Caudate nucleus (tissue), 63 donors: ENCODE measurements at places on chromosomes 16 and 17.
A peak's percentile ranks its signal among the peaks of the same experiment; 100 is the strongest.

GRCh38 chr16:2827374-2827791 lies 2.7 kb upstream of the ZG16B start:
- no peak for DNase-seq

GRCh38 chr16:5479926-5480325 lies 382.3 kb upstream of the EEF2KMT start:
- DNase-seq, result no peak

- DNase-seq, result no peak
Measured at GRCh38 chr17:76635039-76635438, 8.5 kb downstream of the ST6GALNAC1 start.

- DNase-seq, result no peak
Measured at GRCh38 chr16:72639494-72639893, 408.4 kb downstream of the ZFHX3 start.

GRCh38 chr16:5977329-5977728 lies 879.7 kb upstream of the EEF2KMT start:
- no peak for DNase-seq

DNA sequence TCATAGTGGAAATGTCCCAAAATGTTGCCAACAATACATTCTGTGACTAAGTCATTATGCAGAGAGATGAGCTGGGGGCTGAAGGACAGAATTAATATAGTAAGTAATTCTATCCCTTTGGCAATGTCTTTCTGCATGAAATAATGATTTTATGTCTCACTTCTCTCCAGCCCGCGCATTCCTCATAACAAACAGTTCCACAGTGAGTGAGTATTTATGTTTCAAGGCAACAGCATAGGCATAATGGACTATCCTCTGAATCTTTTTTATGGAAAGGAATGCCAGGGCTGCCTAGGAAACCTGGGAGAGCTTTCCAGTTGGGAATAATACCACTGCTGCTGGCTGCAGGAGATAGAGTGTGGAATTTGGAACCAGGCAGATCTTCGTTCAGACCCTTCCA lies 477.7 kb downstream of the HS3ST4 start:
- no peak for DNase-seq

DNA sequence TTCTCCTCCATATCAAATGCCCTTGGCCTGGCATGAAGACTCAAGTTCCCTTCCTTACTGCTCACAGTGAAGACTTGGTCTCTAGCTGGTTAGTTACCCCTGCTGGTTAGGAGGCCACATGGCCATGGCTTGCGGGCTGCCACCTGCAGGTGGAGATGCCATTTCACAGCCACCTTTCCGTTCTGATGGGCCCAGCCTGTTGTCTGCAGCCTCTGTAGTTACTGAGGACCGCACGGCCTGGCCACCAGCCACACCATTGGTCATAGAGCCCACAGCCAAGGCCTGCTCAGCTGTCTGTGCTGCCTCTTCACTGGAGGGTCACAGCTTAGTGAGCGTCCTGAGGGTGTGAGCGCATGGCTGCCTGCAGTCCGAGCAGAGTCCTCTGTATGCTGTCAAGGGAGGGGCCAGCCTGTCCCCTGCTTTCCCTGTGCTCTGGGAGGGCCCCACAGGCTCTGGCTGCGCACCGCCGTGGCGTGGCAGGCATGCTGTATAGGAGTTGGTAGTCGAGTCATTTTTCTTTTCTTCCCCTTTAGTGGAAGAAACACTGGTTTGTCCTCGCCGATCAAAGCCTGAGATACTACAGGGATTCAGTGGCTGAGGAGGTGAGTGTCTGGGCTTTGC lies 59.2 kb downstream of the PLD6 start:
- no peak for DNase-seq

DNA sequence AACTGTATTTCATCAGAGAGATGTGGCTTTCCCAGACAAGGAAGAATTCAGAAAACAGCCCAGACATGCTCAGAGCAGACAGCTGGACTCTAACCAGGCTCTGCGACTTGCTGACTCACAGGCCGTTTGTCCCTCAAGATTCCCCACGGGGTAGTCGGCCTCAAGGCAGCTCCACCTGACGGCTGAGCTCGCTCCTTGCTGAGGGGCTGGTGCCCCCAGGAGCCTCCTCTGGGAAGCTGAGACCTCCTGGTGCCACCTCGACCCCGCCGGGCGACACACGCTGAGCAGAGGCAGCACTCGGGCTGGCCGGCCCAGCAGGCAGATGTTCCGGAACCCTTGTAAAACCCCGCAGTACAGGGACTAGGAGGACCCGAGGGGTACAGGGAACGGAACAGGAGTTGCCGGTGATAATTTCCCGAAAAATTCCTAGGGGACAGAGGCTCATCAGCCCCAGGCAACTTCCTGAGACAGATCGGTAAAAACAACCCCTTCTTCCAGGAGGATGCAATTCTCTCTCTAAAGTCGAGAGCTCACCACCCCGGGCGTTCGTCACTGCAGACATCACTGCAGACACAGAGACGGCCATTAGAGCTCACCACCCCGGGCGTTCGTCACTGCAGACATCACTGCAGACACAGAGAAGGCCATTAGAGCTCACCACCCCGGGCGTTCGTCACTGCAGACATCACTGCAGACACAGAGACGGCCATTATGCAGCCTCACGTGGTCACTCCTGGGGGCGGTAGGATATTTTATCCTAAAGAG lies 19.9 kb downstream of the RPH3AL start:
- DNase-seq, result peak; percentile 53

GRCh38 chr17:72342061-72342460 lies 221.2 kb downstream of the SOX9 start:
- no peak for DNase-seq

DNA sequence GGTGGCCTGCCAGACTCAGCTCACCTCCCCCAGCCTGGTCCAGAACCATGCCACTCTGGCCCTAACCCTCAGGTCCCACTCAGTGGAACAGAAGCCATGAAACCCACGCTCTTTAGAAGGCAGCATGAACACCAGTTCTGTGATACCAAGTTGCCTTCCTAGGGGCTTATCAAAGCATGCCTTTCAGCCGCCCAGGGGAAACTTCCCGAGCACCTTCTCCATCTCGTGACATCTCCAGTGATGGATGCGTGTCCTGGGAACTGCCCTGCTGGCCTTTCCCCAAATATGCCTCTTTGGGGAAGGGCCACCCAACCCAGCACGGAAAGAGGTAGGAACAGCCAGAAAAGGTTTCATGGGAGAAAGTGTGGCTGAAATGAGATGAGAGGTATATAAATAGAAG lies 8.3 kb downstream of the CCDC42 start:
- no peak for DNase-seq

- DNase-seq, result no peak
Measured at GRCh38 chr16:5333991-5334390, 236.4 kb upstream of the EEF2KMT start.

- DNase-seq, result no peak
Measured at GRCh38 chr17:81330884-81331245, 35.8 kb upstream of the SLC38A10 start.

GRCh38 chr16:74573622-74574021 lies 33.3 kb downstream of the GLG1 start:
- DNase-seq, result no peak

DNA sequence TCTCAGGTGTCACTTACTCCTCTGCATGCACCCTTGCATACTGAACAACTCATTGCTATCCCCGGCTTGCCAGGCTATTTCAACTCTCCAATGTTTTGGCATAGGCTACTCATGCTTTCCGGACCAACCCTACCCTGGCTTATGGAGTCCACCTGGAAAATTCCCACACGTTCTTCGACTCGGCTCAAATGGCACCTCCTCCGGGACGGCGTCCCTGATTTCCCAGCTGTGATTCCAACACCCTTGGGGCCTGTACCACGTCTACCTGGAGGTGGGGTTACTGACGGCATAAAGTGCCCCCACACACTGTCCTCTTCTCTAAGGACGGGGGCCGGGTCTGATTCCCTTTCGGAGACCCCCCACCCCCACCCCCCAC lies 498 bp downstream of the SMYD4 start:
- DNase-seq, result no peak

DNA sequence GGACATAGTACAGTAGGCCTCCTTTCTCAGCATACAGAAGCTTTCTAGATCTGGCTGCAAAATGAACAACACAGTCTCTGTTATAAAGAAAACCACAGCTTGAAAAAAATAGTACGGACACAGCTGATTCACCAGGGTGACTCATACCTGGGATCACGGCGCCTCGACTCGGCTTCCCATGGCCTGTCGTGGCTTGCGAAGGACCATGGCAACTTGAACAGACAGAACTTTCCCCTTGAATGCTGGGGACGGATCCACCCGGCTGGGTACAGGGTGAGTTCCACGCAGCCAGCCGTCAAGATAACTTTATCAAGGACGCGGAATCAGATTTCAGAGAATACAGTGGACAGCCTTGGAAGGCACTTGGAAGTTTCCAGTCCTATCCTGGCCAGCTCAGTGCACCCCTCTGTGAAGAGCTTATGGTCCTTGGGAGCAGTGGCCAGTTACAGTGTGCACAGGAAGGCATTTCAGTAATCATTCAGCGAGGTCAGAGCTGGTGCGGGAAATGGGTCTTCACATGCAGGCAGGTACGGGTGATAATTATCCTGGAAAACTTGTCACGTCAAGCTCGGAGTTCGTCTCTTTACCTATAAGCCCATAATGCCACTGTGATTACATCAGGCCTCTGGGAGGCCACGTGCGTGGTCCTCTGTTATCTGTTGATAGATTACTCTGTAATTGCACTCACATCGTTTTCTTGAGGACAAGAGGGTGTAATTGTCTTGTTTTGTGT lies 57.9 kb upstream of the MAF start:
- no peak for DNase-seq

DNA sequence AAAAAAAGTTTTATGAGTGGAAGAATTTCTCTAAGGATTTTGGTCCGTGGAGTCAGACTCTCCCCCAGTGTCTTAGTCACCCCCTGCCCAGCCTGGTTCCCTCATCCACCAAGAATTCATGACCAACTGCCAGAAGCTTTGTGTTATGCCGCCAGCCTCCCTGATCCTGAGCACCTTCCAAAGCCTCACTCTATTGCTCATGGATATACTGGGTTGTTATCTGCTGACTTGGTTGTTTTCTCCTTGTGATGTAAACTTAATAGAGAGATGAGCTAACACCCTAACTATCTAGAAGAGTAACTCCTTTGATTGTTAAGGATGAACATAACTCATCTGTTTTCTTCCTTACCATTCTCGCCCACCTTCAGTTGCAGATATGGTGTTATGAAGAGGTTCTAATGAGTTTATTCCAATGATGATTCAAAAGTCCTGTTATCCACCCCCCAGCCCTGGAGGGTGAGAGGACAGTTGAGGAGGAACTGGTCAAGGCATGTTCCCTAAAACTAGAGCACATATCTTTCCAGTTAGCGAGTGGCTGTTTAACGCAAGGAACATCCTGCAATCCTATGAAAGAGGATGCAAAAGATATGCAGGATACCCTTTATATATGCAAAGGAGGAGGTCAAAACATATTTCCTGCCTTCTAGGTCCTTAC lies 1.5 kb upstream of the PSMD3 start:
- DNase-seq, result no peak

DNA sequence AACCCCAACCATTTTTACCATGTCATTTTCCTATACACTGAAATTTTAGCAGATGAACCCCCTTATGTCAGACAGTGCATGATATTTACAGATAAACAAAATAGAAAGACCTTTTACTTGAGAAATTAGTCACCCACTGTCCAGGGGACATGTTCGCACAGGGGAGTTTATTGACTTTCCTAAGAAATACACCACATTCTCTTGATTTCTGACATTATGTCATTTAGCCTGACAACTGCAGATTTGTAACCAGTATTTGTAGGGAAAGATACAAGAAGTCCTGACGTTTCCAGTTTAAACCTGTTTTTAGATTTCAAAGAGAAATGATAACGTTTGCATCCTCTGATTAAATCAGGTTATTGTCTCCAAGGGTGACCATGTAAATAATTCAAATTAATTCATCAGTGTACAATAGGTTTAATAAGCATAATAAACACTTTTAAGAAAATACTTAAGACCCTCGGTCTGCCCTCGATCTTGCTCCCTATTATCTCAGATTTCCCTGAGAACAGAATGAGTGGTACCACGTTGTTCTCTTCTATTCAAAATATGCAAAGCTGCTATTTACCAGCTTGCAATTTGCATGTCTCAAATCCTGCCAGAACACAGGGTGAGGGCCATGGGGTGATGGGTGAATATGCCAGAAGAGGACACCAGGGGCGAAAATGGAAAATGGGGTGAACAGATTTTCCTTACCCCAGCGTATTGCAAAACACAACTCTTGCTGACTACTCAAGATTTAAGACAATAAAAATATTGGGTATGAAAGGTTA lies 2.1 kb upstream of the LYRM9 start:
- no peak for DNase-seq

GRCh38 chr17:3915995-3916696 lies at the start of gene P2RX1:
Gene P2RX1, minus strand, starts transcription at chr17:3916465. Its CDS starts 240 bp downstream, at chr17:3916225.
- no peak for DNase-seq

DNA sequence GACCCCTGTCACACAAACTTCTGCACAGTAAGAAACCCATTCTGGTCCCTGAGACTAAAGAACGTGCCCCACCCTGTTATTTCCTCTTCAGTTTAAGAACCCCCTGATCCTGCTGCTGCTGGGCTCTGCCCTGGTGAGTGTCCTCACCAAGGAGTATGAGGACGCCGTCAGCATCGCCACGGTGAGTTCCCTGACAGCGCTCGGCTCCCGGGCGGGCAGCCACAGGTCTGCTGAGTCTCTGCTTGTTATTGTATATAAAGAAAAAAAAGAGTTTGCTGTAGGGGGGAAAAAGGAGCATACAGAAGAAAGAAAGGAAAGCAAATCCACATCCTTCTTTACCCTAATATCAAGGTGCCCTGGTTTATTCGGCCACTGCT lies 40.0 kb downstream of the ATP2C2 start:
- no peak for DNase-seq

- DNase-seq, result no peak
Measured at GRCh38 chr16:88810166-88810911, 1.4 kb downstream of the APRT start.

GRCh38 chr16:72094266-72094610 lies 591 bp downstream of the DHX38 start:
- DNase-seq, result peak; percentile 75

DNA sequence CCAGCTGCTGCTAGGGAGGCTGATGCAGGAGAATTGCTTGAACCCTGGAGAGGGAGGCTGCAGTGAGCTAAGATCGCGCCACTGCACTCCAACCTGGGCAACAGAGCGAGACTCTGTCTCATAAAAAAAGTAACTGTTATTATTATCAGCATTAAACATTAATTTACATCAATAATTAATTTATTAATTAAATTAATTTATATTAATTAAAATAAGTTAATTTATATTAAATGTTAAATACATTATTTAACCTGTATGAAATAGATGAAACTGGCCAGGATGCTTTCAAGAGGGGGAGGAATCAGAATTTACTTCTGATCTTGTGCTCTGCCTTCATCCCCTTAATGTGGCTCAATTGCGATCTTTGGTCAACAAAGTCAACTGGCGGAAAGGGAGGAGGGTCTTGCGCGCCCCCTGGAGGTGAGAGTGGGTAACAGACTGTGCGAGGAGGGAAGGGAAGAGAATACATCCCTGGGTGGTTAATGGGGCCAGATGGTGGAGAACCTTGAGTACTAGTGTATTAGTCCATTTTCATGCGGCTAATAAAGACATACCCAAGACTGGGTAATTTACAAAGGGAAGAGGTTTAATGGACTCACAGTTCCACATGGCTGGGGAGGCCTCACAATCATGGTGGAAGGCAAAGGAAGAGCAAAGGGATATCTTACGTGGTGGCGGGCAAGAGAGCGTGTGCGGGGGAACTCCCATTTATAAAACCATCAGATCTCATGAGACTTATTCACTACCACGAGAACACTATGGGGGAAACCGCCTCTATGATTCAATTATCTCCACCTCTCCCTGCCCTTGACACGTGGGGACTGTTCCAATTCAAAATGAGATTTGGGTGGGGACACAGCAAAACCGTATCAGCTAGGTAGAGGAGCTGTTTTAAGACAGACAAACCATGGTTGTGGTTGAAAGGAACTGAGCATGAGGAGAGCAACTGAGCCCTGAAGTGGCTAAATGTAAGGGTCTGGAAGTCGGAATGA lies 15.7 kb upstream of the CPPED1 start:
- DNase-seq, result peak; percentile 15
